ENCODE measurements at places on chromosomes 11 and 22.

DNA sequence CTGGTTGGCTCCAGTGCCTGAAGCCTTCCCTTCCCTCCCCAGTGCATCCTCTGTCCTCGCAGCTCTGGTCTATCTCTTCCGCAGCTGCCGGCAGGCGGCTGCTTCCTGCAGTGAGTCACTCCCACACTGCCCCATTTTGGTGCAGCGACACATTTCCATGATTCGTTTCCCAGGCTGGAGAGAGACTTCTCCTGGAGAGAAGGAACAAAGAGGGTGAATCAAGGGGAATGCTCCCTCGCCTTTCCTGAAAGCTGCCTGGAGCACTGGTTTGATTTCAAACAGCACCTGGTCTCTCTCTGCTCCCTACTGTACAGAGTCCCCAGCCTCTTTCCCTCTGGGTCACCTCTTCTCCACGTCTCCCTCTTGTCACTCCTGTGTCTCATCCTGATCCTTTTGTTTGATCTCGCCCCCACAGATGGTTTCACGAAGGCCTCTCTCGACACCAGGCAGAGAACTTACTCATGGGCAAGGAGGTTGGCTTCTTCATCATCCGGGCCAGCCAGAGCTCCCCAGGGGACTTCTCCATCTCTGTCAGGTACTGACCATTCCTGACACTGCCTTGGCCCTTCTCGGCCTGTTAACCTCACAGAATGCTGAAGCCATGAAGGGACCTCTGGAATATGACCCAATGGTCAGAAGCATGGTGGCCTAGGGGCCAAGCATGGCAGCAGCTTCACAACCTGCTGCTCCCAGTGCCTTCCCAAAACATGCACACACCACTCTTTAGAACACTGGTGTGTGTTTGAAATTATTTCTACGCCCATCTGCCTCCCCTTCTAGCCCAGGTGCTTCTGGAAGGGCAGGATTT lies at the start of gene TMA7B:
TSS of gene TMA7B (plus strand) at position 758 of the 808 bp plus-strand sequence. CDS start 3,978 bp downstream, outside the sequence.
- DNase-seq: no peak

- DNase-seq: no peak
These were observed 54.4 kb downstream of the IGLL5 start for GRCh38 chr22:22941831-22942510.

- no peak for DNase-seq
These were observed 4.3 kb downstream of the TOB2 start for GRCh38 chr22:41442240-41442792.

- no peak for DNase-seq
These were observed 25.4 kb downstream of the APIP start for GRCh38 chr11:34890812-34891211.

GRCh38 chr22:46732513-46732912 lies 5.5 kb downstream of the CERK start:
- DNase-seq: no peak

Data from stimulated activated CD4-positive, alpha-beta T cell treated with anti-CD3 and anti-CD28 coated beads, TNF-alpha, amount 100 ng/mL, for 1 hour (primary cell).